ENCODE measurements at places on chromosomes 12 and 14.

DNA sequence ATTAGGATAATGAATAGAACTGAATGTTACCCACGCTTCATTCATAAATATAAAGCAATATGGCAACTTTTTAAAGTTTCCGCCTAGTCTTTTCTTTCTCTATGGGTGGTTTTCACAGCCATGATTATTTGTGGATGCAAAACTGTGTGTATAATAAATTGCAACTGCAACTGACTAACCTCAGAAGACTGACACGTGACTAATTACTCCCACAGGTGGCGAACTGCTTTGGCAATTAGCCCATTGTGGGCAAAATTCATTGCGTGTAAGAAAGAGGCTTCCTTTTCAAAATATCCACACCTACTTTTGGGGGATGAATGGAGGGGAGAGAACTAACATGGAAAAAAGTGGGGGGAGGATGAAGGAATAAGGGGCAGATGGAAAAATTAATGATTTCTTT, 79.0 kb downstream of the SLC25A21 start:
- DNase-seq = no peak

DNA sequence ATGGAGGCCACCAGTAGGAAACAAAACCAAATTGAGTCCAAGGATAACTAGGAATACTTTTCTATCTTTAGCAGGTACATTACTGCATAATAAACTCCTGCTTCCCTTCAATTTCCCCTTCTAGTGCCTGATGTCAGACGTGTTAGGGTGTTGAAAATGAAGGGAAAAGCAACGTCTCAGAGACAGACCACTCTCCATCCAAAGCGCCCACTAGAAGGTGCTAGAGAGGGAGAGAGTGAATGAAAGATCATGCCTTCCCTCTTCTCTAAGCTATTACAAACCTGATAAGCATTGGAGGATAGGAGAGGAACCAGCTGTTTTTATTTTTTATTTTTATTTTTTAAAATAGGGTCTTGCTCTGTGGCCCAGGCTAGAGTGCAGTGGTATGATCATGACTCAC, 64.1 kb downstream of the ZNF641 start:
- no peak for DNase-seq

DNA sequence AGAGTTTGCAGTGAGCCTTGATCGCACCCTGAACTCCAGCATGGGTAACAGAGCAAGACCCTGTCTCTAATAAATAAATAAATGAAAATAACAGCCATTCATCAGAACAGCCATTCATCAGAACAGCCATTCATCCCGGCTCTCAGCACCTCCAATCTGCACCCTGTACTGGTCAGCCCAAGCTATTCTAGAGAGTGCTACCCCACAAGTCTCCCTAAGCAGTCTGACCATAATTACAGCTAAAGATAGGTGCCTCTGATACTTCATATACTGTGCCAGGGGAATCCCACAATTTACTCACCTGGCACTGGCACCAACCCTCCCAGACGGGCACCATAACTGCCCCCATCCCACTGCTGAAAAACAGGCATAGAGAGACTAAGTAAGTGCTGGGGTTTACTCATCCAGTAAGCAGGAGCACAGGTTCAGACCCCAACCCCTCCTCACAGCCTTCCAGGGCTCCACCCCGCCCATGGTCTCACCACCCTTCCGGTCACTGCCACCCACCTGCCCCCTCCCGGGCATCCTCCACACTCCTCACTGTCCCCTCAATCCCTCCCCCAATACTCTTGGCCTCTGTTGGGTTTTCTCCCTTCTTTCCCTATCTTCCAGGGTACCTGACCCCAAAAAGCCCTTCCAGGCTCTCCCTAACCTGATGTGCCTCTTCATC, 15.2 kb upstream of the EIF5 start:
- DNase-seq = no peak

- no peak for DNase-seq
These were observed 11.8 kb upstream of the RCOR1 start for GRCh38 chr14:102580550-102581110.

GRCh38 chr12:109378569-109378968, 30.9 kb downstream of the MYO1H start:
- DNase-seq = no peak
